ENCODE measurements at places on chromosomes 16 and 17.

- no peak for DNase-seq
Observed at GRCh38 chr16:20729141-20729540, 12.5 kb downstream of the THUMPD1 start.

DNA sequence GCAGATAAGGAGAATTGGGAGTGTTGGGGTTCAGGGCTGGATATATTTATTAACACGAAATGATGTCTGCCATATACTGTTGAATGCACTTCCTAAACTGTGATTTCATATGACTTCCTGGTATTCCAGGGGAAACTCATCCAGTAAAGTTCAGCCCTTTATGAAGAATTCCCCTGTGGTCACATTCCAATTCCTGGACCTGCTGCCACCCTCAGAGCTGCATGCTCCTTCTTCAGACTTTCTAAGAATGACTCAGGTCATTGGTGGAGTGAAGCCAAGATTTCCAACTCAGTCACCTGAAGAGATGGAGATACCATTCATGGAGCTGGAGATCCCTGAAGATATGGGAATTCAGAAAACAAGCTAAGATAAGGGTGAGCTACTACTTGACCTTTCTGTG lies 114.2 kb upstream of the TMEM97 start:
- no peak for DNase-seq

DNA sequence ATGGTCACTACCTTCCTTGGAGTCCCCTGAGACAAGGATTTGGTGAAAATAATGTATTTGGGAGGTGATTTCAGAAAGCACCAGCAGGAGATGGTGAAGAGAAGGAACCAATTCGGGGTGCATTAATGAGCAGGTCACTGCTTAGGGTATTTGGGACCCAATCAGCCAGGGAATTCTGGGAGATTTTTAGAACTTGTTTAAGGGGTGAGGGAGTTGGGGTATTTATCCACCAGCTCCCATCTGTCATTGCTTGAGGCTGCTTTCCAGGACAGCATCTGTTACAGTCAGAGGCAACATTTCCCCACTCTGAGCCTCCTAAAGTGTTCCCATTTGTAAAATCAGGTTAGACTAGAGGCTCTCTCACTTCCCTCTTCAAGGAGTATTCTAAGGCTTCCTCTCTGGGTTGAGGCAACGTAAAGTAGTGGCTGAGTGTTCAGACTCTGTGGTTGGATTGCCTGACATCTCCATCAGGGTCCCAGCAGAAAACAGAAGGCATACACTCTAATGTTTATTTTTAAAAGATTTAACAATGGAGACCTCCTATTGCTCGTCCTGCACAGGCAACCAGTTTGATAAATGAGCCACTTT lies 60.9 kb downstream of the CLEC19A start:
- DNase-seq = no peak

GRCh38 chr16:87203060-87203656 lies 114.0 kb downstream of the C16orf95 start:
- peak; percentile 37 for DNase-seq

- DNase-seq = no peak
Observed at GRCh38 chr17:19610879-19611278, 37.7 kb upstream of the ALDH3A2 start.

DNA sequence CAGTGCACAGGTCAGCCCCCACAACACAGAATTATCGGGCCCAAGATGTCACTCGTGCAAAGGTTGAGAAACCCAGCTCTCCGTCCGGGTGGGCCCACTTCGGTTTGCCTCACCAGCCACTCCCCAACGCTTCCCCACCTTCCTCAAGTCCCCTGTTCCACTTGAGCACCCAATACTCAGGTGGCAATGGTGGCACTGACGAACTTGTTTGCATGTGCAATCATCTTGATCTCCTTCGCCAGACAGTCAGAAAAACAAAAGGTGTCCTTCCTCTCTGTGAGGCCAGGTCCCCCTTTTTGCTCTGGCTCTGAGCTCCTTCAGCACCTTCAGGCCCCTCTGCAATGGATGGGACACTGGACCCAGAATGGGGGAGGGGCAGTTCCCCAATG lies 3.7 kb downstream of the GGA2 start:
- no peak for DNase-seq

GRCh38 chr16:65392806-65393565 lies 271.1 kb upstream of the CDH11 start:
- no peak for DNase-seq

- DNase-seq = no peak
Observed at GRCh38 chr16:55871411-55872038, 3.6 kb downstream of the CES5A start.

DNA sequence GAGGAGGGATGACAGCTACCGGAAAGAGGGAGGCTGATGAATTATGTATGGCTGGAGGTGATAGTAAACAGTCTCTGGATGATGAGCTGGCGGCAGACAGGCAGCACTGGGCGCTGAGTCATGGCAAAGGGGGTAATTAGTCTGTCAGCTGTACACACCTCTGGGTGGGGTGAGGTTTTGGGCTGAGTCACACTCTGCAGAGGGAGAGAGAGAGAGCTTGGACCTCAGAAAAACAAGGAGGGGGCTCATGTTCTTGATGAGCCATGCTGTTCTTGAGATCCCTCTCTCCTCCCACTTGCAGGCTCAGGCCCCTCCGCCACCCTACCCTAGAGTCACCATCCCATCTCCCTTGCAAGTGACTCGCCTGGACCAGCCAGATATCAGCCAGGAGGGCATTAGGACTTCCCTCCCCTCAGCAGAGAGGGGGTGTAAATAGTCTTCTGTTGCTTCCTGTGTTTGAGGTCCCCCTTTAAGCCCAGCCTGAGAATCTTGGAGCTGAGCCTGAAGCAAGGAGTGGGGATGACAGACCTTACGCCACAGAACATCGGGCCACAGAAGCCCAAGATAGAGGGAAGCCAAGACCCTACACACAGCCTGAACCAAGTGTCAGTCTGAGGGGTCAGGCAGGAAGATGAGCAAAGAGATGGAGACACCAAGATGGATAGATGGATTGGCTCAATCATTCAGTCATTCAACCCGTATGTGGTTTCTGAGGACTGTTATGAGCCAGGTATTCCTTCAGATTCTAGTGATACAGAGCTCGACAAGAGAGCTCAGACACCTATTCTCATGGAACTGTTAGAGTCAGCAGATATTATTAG lies 383.2 kb upstream of the CCL2 start:
- DNase-seq = no peak

- DNase-seq = no peak
Observed at GRCh38 chr16:6297666-6298410, 1034.8 kb upstream of the RBFOX1 start.

DNA sequence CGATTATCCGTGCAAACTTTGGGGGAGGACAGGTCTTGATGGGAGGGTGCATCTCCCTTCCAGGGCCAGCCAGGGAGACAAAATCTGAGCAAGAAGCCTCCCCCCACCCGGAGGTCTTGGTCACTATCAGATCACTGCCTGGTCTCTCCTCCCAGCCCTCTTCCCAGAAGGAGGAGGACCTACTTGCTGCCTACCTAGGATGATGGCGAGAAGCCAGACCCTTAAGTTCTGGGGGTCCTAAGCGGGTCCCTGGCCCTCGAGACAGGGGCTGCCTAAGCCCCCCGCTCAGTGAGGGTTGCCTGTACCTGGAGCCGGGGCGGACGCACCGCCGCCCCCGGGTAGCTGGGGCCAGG lies 4.6 kb downstream of the TSPOAP1 start:
- no peak for DNase-seq

DNA sequence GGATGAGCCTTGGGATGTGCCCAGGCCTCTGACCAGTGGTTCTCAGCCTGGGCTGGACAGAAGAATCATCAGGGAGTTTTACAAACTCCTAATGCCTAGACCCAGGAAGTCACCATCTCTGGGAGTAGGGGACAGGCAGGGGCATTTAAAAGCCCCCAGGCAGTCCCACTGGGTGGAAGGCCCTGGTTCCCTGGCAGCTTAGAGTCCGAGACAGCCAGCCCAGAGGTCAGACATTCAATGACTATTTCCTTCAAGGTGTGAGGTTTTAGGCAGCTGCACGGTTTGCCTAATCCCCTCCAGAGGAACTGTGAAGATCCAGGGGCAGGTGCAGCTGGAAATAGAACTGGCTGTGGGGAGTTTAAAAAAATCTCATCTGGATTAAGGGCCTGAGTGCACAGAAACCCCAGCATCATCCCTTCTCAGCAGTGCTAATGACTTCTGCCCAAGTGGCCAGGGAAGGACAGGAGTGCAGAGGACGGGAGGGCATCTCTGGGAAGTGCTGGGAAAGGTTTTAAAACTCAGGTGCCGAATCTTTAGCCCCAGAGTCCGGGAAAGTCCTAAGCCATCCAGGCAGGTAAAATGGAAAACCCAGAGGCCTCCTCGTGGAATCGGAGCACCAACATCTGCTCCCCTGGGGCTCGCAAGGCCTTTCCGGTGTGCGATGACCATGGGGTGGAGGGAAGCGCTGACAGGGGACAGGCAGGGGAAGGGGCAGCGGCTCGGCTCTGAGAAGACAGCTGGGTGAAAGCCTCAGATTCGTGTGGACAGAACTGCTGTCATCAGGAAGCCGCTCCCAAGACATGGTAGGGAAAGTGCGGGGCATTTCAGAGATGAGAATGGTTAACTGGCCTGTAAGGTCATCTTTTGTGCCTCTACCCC lies 1.5 kb upstream of the LGALS3BP start:
- DNase-seq = no peak

DNA sequence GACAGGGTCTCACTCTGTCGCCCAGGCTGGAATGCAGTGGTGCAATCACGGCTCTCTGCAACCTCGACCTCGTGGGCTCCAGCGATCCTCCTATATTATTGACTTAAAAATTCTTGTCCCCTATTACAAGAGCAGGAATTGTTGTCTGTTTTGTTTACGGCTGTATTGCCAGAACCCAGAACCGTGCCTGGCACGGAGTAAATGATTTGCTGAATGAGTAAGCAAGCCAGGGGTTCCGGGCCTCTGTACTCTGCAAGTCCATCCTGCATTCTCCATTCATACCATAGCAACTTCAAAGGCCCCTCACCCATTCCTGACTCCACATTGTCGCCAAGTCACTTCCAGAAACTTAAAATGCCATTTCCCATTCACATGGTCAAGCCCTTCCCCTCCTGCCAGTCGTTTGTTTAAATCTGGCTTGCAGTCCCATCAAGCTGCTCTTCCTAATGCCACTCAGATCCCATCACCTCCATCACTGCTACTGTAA lies 6.9 kb downstream of the ADCY9 start:
- no peak for DNase-seq

DNA sequence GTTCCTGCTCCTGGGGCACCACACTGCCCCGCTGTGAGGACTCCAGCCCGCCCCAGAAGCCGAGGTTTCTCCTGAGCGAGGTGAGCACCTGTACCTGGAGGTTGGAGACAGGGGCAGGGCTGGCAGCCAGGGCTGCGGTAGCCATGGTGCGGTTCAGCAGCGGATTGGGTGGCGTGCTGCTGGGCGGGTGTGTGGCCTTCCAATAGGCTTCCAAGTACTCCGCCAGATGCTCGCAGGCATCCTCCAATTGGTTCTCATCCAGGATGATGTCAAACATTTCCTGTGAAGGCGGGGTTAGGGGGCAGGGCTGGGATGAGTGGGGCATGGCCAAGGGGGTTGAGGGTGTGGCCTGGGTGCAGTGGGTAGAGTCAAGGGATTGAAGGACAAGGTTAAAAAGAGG lies 11.3 kb upstream of the ARL5C start:
- DNase-seq = no peak

DNA sequence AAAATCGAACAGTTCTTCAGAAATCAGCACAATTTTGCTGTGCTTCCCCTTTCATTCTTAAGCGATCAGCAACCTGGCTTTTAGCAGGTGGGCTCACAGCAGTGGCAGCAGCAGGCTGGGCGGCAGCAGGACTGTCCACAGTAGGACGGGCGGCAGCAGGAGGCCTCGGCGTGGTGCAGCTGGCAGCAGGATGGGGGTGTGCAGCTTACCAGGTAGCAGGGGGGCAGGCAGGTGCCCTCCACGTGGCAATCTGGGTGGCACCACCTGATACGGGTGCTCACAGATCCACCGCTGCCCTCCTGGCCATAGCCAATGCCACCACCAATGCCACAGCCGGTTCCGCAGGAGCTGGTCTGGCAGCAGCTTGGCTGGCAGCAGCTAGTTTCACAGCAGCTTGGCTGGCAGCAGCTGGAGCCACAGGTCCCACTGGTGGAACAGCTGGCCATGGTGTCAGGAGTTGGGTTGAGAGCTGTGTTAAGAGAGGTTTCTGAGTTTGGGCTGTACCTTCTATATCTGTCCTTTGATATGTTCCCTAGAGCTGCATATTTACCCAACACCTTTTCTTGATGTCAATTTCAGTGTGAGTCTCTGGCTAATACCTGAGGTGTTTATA lies at the start of gene KRTAP1-4:
Gene KRTAP1-4, minus strand, starts transcription at position 563 of the 613 bp plus-strand sequence. Its CDS starts 117 bp downstream, at position 446.
- no peak for DNase-seq

DNA sequence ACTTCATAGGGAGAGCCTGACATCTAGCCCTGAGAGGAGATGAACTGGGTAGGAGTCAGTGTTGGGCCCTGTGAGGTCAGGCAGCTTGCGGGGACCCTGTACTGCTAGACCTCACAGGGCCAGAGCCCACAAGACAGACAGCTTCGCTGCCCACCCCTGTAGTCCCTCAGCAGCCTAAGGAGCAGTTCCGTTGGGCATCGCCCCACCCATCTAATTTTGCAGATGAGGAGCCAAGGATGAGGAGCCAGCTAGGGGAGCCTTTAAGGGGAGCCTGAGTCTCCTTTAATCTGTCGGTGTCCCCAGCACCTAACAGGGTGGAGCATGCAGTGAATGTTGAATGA lies 755 bp upstream of the TUFM start:
- DNase-seq = no peak

DNA sequence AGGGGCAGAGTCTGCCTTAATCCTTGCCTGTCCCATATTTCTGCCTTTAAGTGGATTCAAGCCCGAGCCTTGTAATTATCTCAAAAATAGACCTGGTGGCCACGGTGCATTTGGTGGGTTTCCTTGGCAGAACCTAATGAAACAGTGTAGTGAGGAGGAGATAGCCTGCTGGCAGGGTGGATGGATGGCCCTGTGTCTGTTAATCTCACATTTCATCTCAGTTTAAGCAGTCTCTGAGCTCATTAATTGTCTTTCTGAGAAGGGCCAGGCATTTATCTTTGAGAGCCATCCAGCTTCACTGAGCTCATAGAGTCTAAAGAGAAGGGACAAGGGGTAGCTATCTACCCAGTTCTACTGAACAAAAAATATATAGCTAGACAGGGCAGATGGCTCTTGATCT lies 364.0 kb upstream of the EEF2KMT start:
- DNase-seq = no peak

GRCh38 chr16:5709889-5710288 lies 612.3 kb upstream of the EEF2KMT start:
- DNase-seq = no peak
